M059J (cell line): ENCODE measurements at places on chromosomes 1 and 21. TPM values are rescaled to one million over a fixed set of nuclear protein-coding genes. Genes with fewer than 3 reads are reported as not detected.

GRCh38 chr1:3320246-3321152, 134.0 kb upstream of the ARHGEF16 start:
- DNase-seq, result peak; percentile 25

DNA sequence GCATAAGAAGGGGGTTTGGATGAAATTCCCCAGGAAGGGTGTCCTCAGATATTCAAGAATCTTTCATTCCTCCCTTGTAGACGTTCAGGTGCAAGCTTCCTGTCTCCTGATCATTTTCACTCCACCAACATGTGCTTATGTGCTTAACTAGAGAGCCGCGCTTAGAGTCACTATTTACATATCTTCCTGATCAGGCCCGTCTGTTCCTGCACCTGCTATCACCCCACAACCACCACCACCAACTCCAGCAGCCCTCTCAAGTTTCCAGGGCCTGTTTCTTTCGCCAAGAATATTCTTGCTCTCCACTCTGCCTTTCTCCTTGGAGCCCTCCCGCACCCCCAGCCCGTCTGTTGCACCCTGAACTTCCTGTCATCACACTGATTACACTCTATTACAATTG, 113.4 kb downstream of the SPSB1 start:
- DNase-seq, result no peak

DNA sequence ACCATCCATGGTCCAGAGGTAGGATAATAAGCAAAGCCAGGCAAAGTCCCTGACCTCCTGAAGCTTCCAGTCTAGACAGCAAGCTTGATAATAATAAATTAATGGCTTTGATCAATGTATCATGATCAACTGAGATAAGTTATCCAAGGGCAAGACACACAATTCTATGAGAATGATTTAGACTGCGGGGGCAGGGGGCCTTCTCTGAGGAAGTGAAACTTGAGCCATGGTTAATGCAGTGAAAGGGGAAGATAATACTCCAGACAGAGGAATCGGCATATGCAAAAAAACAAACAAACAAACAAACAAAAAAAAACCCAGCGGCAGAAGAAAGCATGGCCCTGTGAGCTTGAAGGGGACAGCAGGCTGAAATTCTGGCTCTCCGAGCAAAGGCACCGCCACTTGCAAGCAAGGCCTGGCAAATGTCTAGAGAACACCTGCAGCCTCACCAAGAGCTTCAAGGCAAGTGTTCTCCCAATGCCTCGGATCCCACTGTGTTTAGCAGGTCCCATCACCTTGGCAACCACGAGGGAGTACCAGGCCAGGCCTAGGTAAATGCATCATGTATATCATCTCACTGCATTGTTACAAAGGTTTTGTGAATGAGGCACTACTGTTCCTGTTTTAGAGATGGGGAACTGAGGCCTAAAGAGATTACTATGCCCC, 24.9 kb downstream of the CSMD2 start:
- no peak for DNase-seq

DNA sequence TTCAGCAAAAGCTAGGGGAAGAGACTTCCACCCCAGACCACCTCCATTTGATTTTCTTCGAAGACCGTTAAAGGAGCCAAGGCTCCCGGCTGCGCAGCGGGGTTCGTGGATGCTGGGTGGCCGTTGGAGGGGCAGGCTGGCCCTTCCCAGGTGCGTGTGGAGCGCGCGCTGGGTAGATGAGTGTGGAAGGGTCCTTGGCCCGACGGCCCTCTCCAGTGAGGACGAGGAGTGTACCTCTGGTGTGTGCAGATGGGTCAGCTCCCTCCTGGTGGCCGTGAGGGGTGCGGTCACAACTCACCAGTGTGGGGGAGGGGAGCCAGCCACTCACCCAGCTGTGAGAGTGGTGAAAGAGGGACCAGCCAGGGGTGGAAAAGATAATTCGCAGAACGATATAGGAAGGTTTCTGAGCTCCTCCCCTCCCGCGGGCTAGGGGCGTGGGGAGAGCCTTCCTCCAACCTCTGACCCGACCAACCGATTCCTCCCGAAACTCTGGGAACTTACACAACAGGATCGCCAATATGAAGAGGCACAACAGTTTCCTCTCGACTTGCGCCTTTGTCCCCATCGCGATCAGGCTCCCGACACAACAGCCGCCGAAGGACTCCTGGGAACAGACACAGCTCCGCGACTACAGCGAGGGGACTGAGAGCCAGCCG, at the start of gene F11R:
Gene F11R (minus strand): TSS at position 644 of the 656 bp plus-strand sequence. CDS start 79 bp downstream, at position 565.
- peak; percentile 52 for DNase-seq

DNA sequence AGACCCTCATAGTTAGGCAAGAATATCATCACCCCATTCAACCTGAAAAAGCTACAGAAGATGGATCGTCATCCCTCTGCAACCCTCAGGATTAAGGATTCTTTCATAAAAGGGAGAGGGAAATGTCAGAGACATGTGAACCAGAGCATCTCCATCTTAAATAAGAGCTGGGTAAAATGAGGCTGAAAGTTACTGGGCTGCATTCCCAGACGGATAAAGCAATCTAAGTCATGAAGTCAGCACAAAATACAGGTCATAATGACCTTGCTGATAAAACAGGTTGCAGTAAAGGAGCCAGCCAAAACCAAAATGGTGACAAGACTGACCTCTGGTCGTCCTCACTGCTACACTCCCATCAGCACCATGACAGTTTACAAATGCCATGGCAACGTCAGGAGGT, 22.6 kb downstream of the PRDX6 start:
- DNase-seq, result no peak

DNA sequence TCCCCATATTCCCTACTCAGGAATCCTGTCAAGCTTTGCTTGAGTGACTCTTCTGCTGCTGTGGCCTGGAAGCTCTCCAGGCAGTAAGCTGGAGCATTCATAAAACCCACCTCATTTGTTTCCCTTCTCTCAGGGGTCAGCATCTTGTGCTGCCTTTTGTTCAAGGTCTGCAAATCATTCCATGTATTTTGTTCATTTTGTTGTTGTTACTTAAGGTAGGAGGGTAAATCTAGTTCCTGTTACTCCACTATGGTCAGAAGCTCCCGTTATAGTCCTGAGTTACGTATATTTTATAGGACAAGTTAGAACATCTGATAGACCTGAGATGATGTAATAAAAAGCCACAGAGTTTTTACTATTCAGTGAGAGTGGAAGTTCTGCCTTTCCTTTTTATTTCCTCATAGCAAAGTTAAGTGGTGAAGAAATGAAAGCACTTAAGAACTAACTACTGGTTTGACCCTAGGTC, 9.9 kb downstream of the SYNJ1 start:
- DNase-seq, result peak; percentile 13

DNA sequence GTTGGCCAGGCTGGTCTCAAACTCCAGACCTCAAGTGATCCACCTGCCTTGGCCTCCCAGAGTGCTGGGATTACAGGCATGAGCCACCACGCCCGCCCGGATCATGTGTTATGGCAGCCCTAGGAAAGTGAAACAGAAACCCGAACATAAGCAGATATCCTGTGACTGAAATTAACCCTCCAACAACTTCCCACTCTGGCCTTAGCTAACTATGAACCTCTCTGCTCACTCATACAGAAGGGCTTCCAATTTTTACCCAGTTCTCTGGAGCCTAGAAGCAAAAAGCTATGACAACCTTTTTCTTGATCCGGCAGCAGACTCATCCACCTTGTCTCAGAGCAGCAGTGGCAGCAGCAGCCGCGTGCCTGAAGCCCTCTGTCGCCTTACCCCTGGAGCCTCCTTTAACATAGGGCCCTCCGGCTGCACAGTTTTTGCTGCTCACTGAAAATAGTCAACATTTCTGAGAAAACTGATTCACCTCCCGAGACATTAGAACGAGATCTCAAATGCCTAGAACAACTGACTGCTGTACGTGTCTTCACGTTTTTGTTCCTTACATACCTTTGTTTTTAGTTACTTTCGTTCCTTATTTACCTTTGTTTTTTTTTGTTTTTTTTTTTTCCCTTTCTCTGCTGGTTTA, 9.3 kb downstream of the CBR1 start:
- no peak for DNase-seq

GRCh38 chr21:34204481-34205439, 131.4 kb downstream of the MRPS6 start:
- no peak for DNase-seq

DNA sequence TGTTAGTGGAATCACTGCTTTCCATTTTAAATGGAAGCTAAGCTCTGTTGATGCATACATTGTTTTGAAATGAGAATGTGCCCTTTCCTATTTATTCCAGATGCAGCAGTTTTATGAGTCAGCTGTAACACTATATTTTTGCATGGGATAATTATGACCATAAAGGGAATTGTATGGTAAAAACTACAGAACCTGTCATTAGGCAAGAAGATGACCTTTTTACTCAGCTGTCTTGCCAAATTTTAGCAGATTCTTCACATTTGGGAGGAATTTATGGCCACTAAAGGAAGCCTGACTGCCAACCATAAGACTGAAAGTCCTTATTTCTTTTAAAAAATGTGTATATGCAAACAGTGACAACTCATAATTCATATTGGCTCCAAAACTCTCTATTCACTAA, 356.3 kb upstream of the PRMT6 start:
- no peak for DNase-seq

DNA sequence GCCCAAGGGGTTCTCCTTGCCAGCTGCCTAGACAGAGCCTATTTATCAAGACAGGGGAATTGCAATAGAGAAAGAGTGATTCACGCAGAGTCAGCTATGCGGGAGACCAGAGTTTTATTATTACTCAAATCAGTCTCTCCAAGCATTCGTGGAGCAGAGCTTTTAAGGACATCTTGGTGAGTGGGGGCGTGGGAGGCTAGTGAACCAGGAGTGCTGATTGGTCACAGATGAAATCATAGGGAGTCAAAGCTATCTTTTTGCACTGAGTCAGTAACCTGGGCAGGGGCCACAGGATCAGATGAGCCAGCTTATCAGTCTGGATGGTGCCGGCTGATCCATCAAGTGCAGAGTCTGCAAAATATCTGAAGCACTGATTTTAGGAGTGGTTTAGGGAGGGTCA, 64.8 kb upstream of the MRPS6 start:
- no peak for DNase-seq

- no peak for DNase-seq
These were observed 17.2 kb downstream of the PKN2 start for GRCh38 chr1:88701275-88701674.

- DNase-seq, result peak; percentile 55
These were observed 882 bp downstream of the VPS13D start for GRCh38 chr1:12230549-12231275.

- DNase-seq, result peak; percentile 19
These were observed 3.6 kb downstream of the SLC35F3 start for GRCh38 chr1:233908092-233908491.

DNA sequence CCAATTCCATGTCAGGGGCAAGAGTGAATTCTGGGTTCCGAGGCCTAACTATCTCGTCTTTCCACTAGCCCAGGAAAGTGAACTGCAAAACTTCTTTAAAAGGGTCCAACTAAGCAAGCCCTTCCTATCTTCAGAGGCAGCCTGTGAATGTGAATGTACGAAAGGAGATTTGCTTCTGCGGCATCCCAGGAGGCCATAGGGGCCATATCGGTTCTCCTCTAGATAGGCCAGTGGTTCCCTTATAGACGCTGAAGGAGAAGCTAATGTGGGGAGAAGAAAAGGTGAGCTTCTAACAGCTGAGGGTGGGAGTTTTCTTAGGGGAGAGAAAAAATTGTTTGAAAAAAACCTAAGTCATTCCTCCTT, 128.0 kb upstream of the C1orf174 start:
- DNase-seq, result no peak

- DNase-seq, result no peak
These were observed 11.5 kb upstream of the CCDC27 start for GRCh38 chr1:3740752-3741151.

Gene CERS2
- 156 and 178 TPM in 2 replicates for total RNA-seq

Gene CFHR3
- not detected in 2 replicates for total RNA-seq

Gene ACP6
- 5.0 and 10.0 TPM in 2 replicates for total RNA-seq

Gene SLC35E2B
- total RNA-seq, result 11.5 and 25.5 TPM in 2 replicates

Gene DENND2D
- 4.3 and 10.2 TPM in 2 replicates for total RNA-seq

Gene DTL
- total RNA-seq, result 57.9 and 65.8 TPM in 2 replicates

Gene HMGN2
- 1,156 and 1,189 TPM in 2 replicates for total RNA-seq

Gene AMY2A
- not detected in 2 replicates for total RNA-seq

Gene ERICH3
- total RNA-seq, result not detected in 2 replicates

Gene ZSWIM5
- 0.02 and 0.49 TPM in 2 replicates for total RNA-seq
